ENCODE measurements at places on chromosomes 16 and 17.
A peak's percentile ranks its signal among the peaks of the same experiment; 100 is the strongest.

- DNase-seq, result no peak
These were observed 110.4 kb downstream of the SPAG9 start for GRCh38 chr17:51010173-51010675.

- no peak for DNase-seq
These were observed 114.0 kb downstream of the C16orf95 start for GRCh38 chr16:87203060-87203656.

GRCh38 chr17:33689725-33690124, 396.6 kb upstream of the ASIC2 start:
- no peak for DNase-seq

- DNase-seq, result no peak
These were observed 6.7 kb downstream of the TSPOAP1 start for GRCh38 chr17:58321571-58322525.

- DNase-seq, result no peak
These were observed 436.7 kb downstream of the KIF2B start for GRCh38 chr17:54259476-54259875.

- DNase-seq, result no peak
These were observed 86.9 kb downstream of the RBBP6 start for GRCh38 chr16:24626256-24626655.

GRCh38 chr16:84752600-84752999, 52.8 kb downstream of the USP10 start:
- DNase-seq, result no peak

DNA sequence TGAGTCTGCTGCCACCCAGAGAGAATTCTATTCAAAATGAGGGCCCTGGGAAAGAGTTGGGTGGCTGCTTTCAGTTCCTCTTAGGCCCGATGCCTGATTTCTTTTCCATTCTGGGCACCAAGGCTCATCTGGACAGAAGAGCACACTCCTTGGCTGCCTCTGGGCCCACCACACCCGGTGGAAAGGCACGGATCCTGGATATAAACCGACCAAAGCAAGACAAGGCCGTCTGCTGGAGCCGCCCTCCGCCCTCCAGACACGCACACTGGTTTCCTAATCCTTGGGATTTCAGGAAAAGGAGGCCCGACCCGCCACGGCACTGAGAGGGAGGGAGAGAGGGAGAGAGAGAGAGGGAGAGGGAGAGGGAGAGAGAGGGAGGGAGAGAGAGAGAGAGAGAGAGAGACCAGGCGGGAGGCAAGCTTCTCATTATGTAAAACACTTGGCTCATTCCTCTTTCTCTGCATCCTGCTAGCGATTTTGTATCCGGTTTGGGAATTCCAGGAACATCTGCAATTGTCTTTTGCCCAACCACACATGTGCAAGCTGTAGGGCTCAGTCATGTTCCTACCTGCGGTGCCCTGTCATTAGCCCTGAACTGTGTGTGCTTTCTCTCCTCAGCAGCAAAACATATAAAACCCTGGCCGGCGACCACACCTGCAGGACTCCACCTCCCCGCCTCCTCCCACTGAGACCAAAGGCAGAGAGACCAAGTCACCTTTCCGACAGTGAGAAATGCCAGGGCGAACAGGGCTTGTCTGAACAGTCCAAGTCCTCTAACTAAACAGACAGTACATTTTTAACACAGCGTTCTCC, 347.2 kb downstream of the SOX9 start:
- peak; percentile 64 for DNase-seq

DNA sequence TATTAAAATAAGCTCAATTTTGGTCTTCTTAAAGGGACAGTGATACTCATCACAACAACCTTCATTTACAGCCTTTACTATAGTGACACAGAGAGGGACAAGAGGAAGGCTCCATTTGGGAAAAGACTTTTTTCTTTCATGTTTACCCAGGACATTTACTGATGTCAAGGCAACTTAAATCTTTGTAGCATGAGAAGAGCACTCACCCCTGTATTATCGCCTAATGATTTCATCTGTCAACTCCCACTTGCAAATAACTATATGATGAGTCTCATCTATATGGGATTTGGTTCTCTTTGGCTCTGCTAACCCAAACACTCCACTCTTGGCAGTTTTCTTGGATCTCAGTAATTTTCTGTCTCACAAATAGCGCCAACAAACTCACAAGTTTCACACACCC, 24.1 kb downstream of the BLMH start:
- DNase-seq, result no peak

DNA sequence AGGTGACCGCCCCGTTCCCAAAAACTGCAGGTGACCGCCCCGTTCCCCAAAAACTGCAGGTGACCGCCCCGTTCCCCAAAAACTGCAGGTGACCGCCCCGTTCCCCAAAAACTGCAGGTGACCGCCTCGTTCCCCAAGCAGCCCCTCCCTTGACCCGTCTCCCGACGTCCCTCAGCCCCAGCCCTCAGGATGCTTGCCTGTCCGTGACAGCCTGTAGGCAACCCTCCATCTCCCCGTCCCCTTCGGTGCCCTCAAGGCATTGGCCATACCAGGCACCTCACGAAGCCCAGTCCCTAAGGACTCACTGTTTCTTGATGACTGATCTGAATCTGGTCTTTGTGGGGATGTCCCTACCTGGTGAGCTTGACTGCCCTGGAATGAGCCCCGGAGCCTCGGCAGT, 25.1 kb downstream of the SGSM2 start:
- no peak for DNase-seq

GRCh38 chr16:84850714-84851113, 30.9 kb downstream of the CRISPLD2 start:
- DNase-seq, result no peak

DNA sequence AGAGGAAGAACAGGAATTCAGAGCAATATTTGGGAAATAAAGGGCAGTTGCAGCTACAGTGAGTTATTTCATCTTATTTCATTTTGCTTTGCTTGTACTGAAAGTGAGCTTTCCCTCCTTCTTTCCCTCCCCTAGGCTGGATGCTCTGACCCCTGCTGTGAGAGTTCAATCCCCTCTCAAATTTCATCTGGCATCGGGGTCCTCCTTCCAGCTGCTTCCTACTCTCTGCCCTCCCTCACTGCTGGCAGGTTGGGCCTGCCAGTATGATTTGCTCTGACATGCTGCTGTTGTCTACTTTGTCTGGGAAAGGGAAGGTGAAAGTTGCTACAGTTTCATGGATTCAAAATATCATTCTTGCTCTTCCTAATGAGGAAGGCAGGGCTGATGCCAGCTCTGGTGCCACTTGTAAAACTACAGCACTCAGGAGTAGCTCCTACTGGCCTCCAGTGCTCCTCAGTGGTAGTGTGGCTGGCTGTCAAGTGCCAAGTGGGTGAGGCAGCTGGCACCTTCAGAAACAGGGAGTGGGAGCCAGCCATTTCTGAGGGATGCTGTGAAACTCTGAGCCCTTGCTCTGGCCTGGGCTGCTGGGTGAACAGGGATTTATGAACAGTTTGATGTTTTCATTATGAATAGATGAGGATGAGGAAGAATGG, 408.6 kb downstream of the HAPSTR1 start:
- no peak for DNase-seq

GRCh38 chr16:27430923-27431484, 29.0 kb downstream of the IL21R start:
- no peak for DNase-seq

GRCh38 chr17:15480204-15480603, 12.8 kb upstream of the CDRT4 start:
- DNase-seq, result no peak
